Calu3 (cell line): ENCODE measurements at places on chromosomes 7 and 10. TPM values are rescaled to one million over a fixed set of nuclear protein-coding genes. Genes with fewer than 3 reads are reported as not detected.

Gene OAT
- total RNA-seq, result 47.2 and 53.0 TPM in 2 replicates

- no peak for DNase-seq
These were observed 8.1 kb downstream of the CHN2 start for GRCh38 chr7:29202651-29203069.

Gene TLX1
- not detected in 2 replicates for total RNA-seq

- DNase-seq, result peak; percentile 56
These were observed 174.9 kb downstream of the CREB5 start for GRCh38 chr7:28587211-28587610.

GRCh38 chr7:54933643-54934042 is 85.2 kb upstream of the EGFR start:
- no peak for DNase-seq

- no peak for DNase-seq
These were observed 195.2 kb downstream of the MDFIC start for GRCh38 chr7:115116773-115117715.

DNA sequence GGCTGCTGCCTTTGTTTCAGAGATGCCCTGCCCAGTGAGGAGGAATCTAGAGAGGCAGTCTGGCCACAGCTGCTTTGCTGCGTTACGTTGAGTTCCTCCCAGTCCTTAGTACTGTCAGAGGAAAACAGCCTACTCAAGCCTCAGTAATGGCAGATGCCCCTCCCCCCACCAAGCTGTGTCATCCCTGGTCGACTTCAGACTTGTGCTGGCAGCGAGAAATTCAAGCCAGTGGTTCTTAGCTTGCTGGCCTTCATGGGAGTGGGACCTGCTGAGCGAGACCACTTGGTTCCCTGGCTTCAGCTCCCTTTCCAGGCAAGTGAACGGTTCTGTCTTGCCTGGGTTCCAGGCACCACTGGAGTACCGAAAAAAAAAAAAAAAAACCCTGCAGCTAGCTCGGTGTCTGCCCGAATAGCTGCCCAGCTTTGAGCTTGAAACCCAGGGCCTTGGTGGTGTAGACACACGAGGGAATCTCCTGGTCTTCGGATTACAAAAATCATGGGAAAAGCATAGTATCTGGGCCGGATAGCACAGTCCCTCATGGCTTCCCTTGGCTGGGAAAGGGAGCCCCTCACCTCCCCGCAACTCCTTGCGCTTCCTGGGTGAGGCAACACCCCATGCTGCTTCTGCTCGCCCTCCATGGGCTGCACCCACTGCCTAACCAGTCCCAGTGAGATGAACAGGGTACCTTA is 9.1 kb downstream of the SDHAF3 start:
- no peak for DNase-seq

Gene TAC1
- total RNA-seq, result 0.80 and 2.8 TPM in 2 replicates

- no peak for DNase-seq
These were observed 1177.6 kb upstream of the C7orf33 start for GRCh38 chr7:147412782-147413556.

- no peak for DNase-seq
These were observed 3.9 kb upstream of the SFMBT2 start for GRCh38 chr10:7414766-7415165.

Gene STEAP1
- 41.5 and 41.8 TPM in 2 replicates for total RNA-seq

Gene PTN
- total RNA-seq, result 0.35 and 0.54 TPM in 2 replicates

- peak; percentile 62 for DNase-seq
These were observed 560.5 kb downstream of the PARD3 start for GRCh38 chr10:34254596-34254995.

Gene ANKRD2
- total RNA-seq, result 0.47 and 0.90 TPM in 2 replicates

Gene NPC1L1
- total RNA-seq, result 45.0 and 46.0 TPM in 2 replicates

DNA sequence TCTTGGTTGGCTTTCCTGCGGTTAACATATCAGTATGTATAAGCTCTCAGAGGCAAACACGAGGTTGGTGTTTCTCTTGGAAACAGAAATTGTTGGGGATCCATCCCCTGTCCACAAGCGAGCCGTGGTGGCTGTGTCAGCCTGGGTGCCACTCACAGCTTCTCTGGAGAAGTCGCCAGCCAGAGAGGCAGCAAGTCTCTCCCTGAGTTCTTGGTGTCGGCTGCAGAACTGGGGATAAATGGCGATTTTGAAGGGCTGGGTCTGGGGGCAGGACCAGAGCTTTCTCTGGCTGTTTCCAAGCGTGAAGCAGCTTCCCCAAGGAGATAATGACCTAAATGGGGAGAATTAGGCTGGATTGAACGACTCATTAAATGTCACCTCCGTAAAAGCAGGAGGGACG is 335.3 kb downstream of the GLRX3 start:
- no peak for DNase-seq

Gene MBLAC1
- 1.2 TPM in 2 replicates for total RNA-seq

DNA sequence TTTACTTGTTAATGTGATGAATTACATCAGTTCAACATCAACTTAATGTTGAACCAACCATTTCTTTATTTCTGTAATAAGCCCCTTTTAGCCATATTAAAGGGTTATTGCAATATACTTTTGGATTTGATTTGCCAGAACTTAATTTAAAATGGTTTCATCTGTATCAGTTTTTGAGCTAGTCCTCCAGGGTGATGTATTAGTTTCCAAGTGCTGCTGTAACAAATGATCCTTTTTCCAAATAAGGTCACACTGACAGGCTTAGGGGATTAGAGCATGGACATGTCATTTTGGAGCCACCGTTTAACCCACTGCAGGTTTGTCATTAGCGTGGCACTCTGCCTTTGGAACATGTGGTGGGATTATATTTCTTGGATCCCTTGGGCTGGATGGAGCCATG is 244.8 kb upstream of the PLPP4 start:
- DNase-seq, result no peak

Gene TDRD1
- total RNA-seq, result not detected in 2 replicates

Gene LRRD1
- total RNA-seq, result not detected in 2 replicates

DNA sequence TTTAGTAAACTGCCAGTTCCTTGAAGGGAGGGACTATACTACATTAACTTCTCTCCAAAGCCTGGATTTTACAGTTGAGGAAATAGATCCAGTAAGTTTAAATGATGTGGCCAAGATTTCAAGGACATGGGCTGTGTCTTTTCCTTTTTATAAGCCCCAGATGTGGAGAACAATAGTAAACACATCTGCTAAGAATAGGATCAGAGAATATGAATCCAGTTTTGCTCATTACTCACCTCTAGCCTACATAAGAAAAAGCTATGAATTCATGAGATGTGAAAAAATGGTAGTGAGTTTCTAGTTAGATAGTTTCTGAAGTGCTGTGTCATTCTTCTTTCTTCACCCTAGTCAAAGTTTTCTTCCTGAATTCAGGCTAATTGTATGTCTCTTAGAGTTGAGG is 38.6 kb downstream of the MAGI2 start:
- DNase-seq, result no peak

- no peak for DNase-seq
These were observed 198.0 kb upstream of the NEBL start for GRCh38 chr10:21095073-21095472.

GRCh38 chr7:22549667-22550513 is 49.9 kb upstream of the STEAP1B start:
- DNase-seq, result peak; percentile 90

- DNase-seq, result no peak
These were observed 19.9 kb downstream of the POLL start for GRCh38 chr10:101568054-101568745.

DNA sequence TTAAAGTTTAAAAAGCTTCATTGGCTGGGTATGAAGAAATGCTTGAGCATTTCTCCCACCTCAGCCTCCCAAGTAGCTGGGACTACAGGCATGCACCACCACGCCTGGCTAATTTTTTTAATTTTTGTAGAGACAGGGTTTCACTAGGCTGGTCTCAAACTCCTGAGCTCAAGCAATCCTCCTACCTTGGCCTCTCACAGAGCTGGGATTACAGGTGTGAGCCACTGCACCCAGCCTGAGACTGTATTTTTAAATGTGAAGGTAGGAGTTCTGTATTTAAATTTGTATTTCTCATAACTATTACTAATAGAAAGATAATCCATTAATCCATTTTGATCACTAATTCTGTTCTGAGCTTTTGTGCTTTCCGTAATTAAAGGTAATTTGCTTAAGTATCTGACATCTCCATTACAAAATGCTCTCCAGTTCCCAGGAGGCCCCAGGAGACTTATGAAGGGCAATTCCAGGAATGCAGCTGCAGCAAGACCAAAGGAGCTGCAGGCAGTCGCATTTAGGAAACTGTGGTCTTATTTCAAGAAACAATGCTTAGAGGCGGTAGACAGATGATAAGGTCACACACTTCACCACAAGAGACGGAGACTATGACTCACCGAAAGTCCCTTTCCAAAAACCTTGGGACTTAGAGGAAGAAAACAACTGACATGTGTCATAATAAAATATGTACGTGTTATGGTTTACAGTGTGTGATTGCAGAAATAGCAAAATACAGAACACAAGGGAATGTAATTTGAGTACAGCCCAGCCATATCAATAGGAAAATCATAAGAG is 23.3 kb downstream of the YAE1 start:
- peak; percentile 58 for DNase-seq

Gene XRCC2
- total RNA-seq, result 22.1 and 23.1 TPM in 2 replicates

DNA sequence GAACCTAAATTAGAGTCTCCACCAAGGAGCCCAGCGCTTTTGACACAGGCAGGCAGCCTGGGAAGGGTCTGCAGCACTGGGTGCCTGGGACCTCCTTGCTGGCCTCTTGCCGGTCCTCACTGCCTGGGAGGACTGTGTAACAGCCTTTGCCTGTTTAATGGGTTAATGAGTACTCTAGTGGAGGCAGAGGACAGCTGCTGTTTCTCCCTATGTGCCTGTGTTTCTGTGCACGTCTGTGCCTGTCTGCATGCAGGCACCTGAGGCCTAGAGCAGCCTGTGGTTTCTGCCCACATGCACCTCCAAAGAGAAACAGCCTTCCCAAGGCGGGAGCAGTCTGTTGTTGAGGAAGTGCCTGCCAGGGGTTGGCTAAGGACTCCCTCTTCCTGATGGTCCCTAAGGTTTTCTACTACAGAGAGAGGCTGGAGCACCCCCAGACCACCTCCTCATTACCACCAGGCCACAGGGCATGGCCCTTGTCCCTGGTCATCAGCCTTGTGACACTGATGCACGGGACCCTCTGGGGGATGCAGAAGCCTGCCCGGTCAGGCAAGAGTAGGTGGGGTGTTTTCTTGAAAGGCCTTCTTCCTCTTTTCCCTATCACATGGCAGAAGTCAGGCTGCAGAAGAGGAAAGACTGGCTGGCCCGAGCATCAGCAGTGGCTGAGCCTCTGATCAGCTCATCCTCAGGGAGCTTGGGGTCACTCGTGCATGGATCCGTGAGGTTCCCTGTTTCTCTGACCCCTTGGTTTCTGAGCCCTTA is 14.2 kb downstream of the SLC29A3 start:
- no peak for DNase-seq

Gene DPP6
- total RNA-seq, result not detected in 2 replicates

- no peak for DNase-seq
These were observed 6.5 kb downstream of the ARPC1B start for GRCh38 chr7:99380823-99381663.

Gene SPDYE5
- not detected in 2 replicates for total RNA-seq

Gene VSIR
- 30.1 and 46.1 TPM in 2 replicates for total RNA-seq

DNA sequence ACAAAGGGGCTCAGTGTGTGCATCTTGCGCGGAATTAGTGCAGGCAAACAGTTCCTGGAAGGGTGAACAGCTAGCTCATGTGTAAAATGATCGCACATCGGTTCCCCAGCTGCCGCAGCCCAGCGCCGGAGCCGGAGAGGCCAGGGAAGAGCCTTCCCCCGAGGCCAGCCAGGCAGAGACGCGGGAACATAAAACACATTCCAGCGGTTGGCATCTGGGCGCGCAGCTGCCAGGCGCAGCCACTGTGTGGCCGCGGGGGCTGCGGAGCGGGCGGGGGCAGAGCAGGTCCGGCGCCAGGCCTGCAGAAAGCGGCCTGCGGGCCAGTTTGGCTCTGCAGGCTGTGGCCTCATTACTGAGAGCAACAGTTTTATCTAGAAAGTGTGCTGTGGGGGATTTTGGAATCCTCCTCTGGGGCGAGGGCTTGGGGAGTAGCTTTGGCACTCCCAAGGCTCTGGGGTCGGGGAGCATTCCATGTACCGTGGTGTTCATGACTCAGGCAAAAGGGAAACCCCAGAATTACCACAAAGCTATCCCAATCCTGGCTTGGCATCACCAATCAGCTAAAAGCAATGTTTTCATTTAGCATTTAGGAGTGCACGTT is 74.3 kb downstream of the SAMD9 start:
- peak; percentile 27 for DNase-seq

DNA sequence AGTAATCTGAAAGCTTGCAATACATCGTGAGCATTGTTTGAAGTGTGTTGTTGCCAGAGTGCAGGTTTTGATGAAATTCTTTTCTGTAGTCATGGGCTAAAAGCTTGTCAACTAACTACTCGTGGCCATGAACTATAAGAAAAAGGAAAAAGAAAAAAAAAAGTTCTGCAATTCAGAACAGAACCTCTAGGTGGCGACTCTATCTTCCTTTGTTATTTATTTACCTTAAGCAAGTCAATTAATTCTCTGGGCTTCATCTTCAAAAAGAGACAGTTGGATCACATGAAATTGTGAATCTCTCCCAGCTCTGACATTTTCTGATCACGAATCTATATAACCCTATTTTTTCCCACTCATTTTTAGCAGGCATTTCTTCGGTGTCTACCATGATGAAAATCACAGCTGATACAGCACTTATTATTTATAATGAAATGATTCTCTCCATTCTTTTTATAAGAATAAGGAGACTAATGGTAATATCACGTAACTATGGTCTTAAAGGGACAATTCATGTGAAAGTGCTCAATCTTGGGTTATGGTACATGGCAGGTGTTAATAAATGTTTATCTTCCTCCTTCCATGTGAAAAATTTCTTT is 18.8 kb downstream of the TMEM196 start:
- peak; percentile 46 for DNase-seq

Gene LRRC27
- total RNA-seq, result 4.6 and 5.0 TPM in 2 replicates

Gene C7orf57
- 0.24 and 0.33 TPM in 2 replicates for total RNA-seq

- DNase-seq, result no peak
These were observed 42.7 kb upstream of the PDGFA start for GRCh38 chr7:562374-562675.

Gene HOXA11
- total RNA-seq, result 0.39 and 0.54 TPM in 2 replicates

Gene CYP2E1
- total RNA-seq, result 1.7 and 3.5 TPM in 2 replicates

Gene POLR2J
- total RNA-seq, result 29.4 and 30.6 TPM in 2 replicates

DNA sequence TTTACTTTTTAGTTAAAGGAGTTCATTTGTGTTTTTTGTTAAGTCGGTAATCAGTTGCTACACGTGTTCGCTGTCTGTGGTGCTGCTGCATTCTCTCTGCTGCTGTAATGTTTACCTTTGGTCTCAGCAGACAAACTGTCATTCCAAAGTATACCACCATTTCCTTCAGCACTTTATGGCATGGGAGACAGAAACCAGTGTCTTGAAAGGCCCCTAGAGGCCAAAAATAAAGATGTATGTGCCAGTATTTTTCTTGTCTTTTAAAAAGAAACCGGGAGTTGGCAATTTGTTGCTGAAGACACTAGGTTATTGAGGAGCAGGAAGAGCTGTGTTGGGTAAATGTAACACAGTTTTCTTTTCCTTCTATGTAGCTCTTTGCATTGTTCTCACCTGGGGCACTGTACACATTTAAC is 24.1 kb downstream of the ZNF92 start:
- DNase-seq, result no peak

Gene FAM185A
- total RNA-seq, result 9.1 and 9.9 TPM in 2 replicates

GRCh38 chr10:70803775-70804420 is 11.8 kb upstream of the SGPL1 start:
- DNase-seq, result no peak
